Activated T-cell treated with anti-CD3 and anti-CD28 coated beads, Interleukin-2, amount 50 U/mL, for 48 hours (primary cell): ENCODE measurements at places on chromosomes 13 and 19.

GRCh38 chr19:858868-859843 is at the start of gene CFD:
TSS of gene CFD (plus strand) at chr19:859664. CDS start at chr19:859690, 26 bp downstream.
- DNase-seq, result no peak

DNA sequence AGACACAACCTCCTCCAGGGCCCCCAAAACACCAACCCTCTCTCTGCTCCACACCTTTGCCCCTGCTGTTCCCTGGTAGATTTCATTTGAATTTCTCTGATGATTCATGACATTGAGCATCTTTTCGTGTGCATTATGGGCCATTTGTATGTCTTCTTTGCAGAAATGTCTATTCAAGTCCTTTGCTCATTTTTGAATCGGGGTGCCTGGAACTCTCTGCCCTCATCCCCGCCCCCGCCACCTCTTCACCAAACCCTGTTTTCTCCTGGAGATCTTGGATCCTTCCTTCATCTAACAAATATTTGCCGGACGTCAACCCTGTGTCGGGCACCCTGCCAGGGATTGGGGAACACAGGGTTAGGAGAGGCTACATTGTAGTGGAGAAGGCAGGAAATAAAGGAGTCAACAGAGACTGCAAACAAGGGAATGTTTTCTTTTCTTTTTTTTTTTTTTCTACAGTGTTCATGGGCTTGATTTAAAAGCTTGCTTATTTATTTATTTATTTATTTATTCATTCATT is 25.5 kb upstream of the SLC1A5 start:
- DNase-seq, result no peak

DNA sequence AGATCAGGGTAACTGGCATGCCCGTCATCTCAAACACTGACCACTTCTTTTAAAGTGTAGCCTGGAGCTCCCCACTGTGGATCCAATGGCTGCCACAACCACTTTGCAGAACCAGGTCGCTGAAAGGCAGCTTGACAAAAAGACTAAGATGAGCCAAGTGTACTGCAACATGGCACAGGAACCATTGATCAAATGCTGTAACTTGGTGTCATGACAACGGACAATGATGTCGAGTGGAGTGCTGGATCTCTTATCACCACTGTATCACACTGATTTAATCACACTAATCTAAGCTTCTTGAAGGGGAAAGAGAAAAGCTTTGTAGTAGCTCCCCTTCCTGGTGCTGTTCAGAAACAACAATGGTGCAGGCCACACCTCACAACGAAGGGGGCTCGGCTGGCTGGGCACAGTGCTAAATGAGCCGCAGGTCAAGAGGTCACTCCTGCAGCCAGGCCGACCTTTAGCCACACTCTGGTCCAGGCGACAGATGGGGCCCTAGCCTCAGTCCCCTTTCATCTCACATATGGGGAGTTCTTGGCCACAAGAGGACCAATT is 2.2 kb upstream of the TNFRSF19 start:
- DNase-seq, result no peak

DNA sequence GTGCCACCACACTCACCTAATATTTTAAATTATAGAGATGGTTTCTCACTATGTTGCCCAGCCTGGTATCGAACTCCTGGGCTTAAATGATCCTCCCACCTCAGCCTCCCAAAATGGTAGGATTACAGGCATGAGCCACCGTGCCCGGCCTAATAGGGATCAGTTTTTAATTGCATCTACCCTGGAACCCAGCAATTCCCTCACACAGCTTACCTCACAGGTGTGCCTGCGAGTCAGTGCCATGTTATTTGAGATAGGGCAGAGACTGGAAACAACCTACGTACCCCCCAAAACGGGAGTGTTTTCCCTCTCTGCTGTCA is 14.3 kb downstream of the MAP2K2 start:
- DNase-seq, result no peak

DNA sequence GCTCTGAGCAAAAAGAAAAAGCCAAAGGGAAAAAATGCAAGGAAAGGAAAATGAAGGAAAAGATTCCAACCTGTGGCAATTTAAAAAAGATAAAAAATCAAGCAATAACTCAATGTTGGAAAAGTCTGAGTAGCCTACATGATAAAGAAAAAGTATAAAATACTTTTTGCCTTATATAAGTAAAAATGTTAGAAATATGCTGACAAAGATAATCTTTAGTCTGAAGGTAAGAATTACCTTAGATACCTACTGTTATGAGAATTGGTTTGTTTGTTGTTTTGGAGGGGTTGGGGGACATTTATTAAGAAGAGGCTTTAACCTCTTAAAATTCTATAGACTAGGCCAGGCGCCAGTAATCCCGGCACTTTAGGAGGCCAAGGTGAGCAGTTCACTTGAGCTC is 29.7 kb upstream of the CPB2 start:
- DNase-seq, result no peak

DNA sequence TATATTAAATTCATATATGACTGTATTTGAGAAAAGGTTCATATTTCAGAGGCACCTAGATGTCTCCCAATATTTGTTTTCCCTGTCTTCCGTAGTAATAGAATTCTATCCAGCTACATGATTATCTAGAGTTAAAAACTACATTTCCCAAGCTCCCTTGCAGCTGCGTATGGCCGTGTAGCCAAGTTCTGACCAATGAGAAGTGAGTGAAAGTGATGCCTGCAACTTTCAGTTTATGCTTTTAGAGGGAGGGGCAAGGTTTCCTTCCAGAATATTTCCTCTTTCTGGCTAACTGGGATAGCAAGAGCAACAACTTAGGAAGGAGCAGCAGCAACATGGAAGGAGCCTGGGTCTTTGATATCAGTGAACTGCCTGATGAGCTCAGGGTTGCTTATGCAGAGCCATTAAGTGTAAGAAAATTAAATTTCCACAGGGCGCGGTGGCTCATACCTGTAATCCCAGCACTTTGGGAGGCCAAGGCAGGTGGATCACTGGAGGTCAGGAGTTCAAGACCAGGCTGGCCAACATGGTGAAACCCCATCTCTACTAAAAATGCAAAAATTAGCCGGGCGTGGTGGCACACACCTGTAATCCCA is 23.2 kb upstream of the CYP2A13 start:
- no peak for DNase-seq

DNA sequence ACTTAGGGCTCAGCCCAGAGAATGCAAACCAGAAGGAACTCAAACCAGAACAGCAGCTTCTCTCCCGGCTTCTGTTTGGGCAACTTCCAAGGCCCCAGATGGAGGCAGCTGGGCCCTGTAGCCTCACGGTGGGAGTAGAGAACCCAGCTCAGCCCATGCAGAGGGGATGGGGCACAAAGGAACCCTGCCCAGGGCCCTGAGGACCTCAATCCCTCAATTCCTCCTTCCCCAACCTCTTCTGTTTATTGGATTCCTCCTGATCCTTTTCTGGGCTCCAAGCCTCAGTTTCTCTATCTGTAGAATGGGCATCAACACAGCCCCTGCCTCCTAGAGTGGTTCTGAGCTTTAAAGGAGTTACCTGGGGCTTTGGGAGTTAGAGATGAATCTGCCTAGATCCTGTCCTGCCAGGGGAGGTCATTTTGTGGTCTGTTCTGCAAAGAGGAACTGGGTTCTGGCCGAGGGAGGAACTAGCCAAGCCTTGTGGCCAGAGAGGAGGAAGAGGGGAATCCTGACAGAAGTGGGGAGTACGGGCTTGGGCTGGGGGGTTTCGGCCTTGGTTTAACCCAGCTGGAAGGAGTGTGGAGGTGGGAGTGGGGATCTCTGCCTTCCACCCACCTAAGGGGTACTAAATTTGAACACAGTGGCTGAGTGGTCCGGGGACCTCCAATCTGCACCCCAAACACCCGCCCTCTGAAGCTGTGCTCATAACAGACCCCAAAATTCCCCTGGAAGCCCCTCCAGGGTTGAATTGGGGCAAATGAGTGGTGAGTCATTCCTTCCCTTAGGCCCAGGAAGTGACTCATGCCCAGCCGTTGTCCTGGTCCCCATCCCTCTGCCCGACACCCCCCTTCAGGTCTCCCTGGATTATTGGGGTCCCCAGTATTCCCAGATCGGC is 2.7 kb downstream of the ADGRE5 start:
- DNase-seq, result peak; percentile 72

- DNase-seq, result no peak
Observed at GRCh38 chr13:99484473-99484872, 16.8 kb upstream of the TM9SF2 start.

GRCh38 chr13:22012686-22013085 is 341.8 kb downstream of the FGF9 start:
- no peak for DNase-seq

DNA sequence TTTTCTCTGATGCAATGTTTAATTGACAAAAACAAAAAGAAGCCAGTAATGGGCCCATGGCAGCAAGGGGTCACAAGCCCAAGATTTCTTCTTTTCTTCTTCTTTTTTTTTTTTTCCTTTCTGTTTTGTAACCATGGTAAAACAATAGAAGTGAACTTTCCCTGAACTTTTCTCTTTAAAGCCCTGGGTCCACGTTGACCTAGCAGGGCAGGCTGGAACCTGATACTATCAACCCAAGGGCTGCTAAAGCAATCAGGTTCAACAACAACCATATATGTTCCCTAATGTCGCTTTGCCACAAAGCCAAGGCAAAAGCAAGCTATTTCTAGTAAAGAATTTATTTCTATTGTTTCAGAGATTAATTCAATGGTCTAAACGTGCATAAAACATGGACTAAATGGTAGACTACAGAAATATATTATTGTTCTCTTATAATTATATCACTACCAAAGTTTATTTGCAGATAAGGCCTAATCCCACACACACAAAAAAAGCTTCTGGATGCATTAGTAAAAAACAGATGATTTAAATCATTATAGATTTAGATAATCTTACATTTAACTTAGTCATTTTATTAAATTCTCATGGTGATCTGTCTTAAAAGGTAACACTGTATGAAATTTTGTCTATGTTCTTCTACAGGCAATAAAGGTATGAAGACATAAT is 153.9 kb downstream of the DACH1 start:
- DNase-seq, result no peak

DNA sequence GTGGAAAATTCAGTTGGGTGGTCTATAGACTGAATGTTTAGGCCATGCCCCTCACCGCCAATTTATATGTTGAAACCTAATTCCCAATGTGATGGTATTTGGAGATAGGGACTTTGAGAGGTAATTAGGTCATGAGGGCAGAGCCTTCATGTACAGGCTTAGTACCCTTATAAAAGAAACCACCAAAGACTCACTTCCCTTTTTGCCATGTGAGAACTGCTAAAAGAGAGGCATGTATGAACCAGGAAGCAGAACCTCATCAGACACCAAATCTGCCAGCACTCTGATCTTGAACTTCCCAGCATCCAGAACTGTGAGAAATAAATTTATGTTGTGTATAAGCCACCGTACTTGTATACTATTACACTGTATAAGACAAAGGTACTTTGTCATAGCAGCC is 40.6 kb downstream of the UQCRFS1 start:
- no peak for DNase-seq

- DNase-seq, result no peak
Observed at GRCh38 chr13:50873467-50873866, 30.0 kb upstream of the DLEU7 start.

GRCh38 chr19:41984961-41985360 is 9.1 kb downstream of the ATP1A3 start:
- no peak for DNase-seq

- no peak for DNase-seq
Observed at GRCh38 chr13:109010912-109011311, 381.5 kb downstream of the MYO16 start.

- DNase-seq, result no peak
Observed at GRCh38 chr19:46975925-46976782, 43.5 kb upstream of the NPAS1 start.

- no peak for DNase-seq
Observed at GRCh38 chr13:111161601-111162600, 46.8 kb downstream of the ARHGEF7 start.

DNA sequence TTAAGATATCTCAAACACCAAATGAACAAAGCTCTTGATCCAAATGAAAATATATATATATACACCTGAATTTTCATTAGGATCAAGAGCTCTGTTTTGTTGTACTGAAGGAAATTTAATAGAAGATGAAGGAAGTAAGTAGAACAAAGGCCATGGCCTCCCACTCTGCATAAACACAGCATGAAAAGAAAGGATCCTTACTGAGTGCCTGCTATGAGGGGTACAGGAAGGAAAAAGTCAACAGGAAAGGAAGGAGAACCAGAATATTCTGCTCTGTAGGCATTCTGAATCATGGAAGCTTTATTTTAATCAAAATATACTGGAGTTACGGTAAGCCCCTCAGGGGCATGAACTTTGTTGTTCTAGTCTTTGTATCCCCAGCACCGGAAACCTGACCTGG is 22.1 kb downstream of the TMTC4 start:
- DNase-seq, result no peak

GRCh38 chr19:10122045-10122444 is 2.3 kb upstream of the EIF3G start:
- DNase-seq, result no peak

DNA sequence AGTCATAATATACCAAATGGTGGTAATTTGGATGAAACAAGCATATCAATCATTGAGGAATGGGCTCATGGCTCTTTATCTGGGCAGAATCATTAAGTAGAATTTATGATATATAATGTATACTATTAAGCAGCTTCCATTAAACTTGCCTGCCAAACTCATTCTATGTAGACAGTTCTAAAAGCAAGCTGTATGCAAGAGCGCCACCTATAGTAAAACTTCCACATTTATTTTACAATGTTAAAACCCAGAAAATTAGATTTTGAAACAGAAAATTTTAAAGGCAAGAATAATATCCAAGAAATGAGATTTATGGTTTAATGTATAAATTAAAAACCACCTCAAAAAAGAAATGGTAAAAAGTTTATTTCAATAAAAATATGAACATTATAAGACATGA is 161.5 kb downstream of the MZT1 start:
- no peak for DNase-seq

DNA sequence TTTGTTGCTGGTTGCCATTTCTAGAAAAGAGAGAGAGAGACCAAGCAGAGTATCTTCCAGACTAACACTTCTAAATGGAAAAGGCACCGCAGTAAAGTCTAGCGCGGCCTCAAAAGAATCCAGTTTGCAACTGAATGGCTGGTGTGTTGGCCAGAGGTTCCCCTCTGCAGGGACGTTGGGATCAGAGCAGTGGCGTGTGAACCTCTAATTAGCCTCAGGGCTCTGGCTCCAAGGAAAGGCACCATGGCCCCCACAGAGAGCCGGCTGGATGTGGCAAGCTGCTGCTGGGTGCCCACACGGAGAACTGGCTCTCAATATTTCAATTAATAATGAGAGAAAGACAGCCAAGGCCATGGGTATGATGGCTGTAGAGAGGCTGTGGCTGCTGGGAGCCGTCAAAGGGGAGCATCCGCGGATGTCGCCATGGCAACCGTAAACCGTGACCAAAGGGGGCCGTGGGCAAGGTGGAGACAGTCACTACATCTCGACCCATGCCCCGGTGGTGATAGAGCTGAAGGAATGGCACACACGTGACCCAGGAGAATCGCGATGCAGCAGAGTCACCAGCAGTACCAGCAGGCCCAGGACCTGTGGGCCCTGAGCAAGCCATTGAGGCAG is 9.5 kb downstream of the VSTM2B start:
- no peak for DNase-seq

- DNase-seq, result no peak
Observed at GRCh38 chr13:31172535-31172934, 10.8 kb upstream of the HSPH1 start.

DNA sequence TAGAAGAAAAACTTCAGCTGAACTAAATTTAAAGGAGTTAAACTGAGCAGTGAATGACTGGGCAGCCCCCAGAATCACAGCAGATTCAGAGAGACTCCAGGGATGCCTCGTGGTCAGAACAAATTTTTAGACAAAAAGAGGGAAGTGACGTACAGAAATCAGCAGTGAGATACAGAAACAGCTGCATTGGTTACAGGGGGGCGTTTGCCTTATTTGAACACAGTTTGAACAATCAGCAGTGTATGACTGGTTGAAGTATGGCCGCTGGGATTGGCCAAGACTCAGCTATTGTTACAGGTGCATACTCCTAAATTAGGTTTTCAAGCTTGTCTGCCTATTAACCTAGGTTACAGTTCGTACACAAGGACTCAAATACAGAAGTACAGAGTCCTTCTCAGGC is 2.2 kb upstream of the SPRYD7 start:
- DNase-seq, result no peak
